ENCODE measurements at places on chromosomes 16 and 17. TPM values are rescaled to one million over a fixed set of nuclear protein-coding genes. Genes with fewer than 3 reads are reported as not detected.

GRCh38 chr16:71689901-71690300 lies 34.6 kb downstream of the PHLPP2 start:
- no peak for DNase-seq

- DNase-seq: no peak
These were observed 3.0 kb downstream of the NOL3 start for GRCh38 chr16:67173323-67173722.

- DNase-seq: peak; percentile 53
These were observed 5.2 kb downstream of the RUSF1 start for GRCh38 chr16:31502981-31503380.

- DNase-seq: no peak
These were observed 98.1 kb upstream of the SEC14L1 start for GRCh38 chr17:77042476-77043231.

The HS3ST4 gene
- total RNA-seq: not detected

GRCh38 chr16:71484006-71484893 lies 4.9 kb downstream of the ZNF19 start:
- DNase-seq: peak; percentile 94

DNA sequence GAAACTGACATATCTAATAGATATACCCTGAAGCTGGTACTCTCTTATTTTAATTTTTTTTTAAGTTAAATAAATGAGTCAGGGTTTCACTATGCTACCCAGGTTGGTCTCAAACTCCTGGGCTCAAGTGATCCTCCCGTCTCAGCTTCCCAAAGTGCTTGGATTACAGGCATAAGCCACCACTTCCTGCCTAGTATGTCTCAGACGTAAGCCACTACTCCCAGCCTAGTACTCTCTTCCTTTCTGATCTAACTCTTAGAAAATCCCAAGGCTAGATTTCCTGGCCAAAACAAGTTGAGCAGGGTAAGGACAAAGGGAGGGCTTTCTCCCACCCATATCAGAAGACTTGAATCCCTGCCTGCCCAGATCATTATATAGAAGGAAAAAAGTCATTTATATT lies 33.7 kb downstream of the HOXB1 start:
- peak; percentile 44 for DNase-seq

DNA sequence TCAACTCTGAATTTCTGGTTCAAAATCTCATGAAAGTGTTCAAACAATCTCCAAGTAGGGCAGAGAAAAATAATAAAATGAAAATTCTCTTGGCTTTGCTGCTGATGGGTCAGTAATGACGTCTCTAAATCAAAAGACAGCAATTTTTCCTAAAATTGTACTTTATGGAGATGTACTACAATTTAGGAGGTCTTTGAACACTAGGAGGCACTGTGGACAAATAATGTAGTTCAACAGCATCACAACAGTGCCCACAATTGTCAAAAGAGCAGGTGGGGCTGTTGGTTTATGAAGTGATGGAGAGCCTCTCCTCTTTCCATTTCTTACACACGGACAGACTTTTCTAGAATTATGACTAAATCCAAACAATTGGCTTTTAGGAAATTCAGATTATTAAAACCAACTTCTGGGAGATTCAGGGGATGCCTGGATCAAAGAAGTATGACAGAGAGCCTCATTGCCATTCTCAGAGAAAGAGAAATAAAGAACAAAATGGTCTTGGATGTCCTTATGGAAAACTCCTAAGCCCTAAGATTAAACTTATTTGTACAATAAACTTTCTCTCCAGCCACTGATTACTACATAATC lies 23.8 kb downstream of the EZH1 start:
- DNase-seq: peak; percentile 81

The MATCAP1 gene
- total RNA-seq: 19.0 TPM

- peak; percentile 41 for DNase-seq
These were observed 45.4 kb downstream of the RAP1GAP2 start for GRCh38 chr17:2841606-2842005.

GRCh38 chr16:22665048-22665797 lies 148.7 kb upstream of the HS3ST2 start:
- no peak for DNase-seq

The BEAN1 gene
- total RNA-seq: 1.1 TPM

GRCh38 chr16:26186091-26186615 lies 494.4 kb downstream of the HS3ST4 start:
- no peak for DNase-seq

DNA sequence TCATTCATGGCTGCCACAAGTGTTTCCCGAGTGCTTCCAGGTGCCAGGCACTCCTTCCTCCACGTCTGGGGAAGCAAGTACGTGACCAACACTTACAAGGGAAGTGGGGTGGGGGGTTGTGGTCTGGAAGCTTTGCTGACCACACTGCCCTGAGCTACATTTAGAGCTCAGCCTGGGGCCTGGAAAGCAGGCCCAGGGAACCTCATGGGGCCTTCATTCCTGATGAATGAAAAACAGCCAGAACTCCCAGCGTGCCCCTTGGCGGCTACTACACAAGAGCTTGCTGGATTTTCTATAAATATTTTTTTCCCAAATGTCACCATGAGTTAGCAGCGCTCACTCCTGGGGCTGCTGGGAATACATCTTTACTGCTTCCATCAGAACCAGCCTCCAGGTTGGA lies 73.3 kb downstream of the ABCC12 start:
- peak; percentile 60 for DNase-seq

- DNase-seq: peak; percentile 30
These were observed 6.8 kb downstream of the ZNF207 start for GRCh38 chr17:32356750-32357149.

DNA sequence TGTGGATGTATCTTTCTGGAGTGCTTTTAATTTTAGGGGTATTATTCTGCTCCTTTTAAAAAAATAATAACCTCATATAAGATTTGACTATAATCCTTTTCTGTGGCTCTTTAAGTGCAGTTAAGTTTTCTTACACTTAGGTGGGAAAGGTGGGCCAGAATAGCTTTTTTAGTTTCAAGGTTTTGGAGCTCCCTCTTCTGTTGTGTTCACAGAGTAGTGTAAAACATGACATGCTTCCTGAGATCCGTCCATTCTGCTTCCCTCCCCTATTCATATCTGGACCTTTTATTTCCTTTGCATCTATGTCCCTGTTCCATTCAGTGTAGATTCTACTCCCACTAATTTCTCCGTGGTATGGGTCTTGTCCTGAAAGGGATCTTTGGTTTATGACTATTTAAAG lies 12.8 kb downstream of the LRRC36 start:
- DNase-seq: peak; percentile 42

DNA sequence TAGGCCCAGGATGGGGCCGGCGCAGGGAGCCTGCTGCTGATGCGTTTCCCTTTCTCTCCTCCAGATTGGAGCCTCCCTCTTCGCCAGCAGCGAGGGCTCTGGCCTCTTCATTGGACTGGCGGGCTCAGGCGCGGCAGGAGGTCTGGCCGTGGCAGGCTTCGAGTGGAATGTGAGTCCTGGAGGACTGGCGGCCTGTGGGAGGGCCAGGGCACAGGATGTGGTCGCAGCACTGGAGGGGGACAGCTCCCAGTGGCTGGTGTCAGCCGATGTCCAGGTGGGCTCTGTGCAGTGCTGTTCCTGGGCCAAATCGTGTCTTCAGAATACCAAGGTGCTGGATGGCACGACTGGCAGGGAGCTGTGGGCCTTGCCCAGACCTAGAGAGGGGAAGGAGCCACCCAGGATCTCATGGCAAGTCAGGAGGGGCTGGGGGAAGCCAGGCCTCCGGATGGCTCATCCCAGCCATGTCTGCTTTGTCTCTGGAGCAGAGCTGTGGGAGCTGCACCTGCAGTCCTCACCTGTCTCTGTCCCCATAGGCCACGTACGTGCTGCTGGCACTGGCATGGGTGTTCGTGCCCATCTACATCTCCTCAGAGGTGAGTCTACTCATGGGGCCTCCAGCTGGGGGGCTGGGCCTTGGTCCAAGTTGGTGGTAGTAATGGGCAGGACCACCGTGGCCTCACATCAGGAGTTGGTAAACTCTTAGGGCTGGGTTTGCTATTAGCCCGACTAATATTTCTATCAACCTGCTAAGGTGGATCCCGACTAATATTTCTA lies 7.3 kb downstream of the SLC5A10 start:
- no peak for DNase-seq

DNA sequence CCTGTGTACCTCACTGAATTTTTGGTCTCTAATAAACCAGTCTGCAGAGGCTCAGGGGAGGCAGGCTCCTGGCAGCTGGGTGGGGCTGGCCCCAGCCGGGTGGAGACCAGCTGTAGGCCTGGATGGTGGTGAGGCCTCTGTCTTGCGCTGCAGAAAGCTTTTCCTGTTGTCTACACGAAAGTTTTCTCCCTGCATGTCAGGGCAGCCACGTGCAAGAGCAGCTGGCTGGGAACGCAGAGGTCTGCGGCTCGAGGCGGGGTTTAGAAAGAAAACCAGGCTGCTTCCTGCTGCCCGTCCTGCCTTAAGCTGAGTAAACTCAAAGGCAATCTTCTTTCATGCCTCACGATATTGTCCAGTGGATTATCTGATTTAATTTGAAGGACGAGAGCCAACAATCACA lies 2.4 kb downstream of the SERPINF1 start:
- peak; percentile 93 for DNase-seq

GRCh38 chr16:49528060-49528865 lies 154.7 kb downstream of the C16orf78 start:
- DNase-seq: peak; percentile 75

The ARHGDIG gene
- total RNA-seq: not detected

- peak; percentile 91 for DNase-seq
These were observed 2.8 kb downstream of the KDM6B start for GRCh38 chr17:7836596-7837407.

Data from GM23248 (cell line).